Stimulated activated CD4-positive, alpha-beta T cell treated with anti-CD3 and anti-CD28 coated beads, Interleukin-4, amount 100 ng/mL, for 1 hour (primary cell): ENCODE measurements at places on chromosomes 16 and 17.

DNA sequence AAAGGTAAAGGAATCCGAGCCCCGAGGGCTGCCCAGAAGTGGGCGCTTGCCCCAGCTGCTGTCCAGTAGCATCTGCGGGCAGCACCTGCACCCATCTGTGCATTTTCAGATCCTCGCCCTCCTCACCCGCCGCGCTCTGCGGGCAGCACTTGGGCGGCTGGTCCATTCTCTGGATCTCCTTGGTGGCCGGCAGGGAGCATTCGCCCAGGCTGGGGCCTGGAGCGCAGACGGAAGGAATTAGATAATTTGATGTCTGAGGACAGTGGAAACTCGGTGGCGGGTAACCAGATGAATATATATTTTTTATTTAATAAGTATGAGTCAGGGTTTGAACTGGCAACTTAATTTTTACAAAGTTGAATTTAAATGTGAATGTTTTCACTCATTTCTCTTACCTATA, 88.5 kb downstream of the NPIPB11 start:
- DNase-seq = no peak

DNA sequence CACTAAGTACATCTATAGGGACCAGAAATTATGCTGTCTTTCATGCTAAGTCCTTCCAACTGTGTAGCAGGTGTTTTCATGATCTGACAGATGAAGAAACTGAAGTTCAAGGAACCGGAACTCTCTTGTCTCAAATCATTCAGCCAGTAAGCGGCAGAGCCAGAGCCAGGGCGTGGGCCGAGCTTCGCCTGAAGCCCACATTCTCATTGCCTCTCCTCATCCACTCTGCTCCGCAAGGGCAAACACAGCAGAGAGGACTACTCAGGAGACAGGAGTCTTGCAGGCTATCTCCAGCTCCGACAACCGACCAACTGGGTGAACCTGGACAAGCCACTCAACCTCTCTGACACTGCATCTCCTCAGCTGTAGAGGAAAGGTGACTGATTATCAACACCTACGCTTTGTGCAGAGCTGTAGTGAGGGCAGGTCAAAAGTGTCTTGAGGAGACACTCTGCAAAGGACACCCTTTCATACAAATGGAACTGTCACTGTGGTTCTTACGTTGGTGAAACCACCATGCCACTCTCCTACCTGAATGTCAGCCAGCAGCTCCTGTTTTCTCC, 72.9 kb downstream of the CYTH1 start:
- DNase-seq = peak; percentile 22

- DNase-seq = no peak
Observed at GRCh38 chr17:66464921-66465320, 162.5 kb downstream of the PRKCA start.

DNA sequence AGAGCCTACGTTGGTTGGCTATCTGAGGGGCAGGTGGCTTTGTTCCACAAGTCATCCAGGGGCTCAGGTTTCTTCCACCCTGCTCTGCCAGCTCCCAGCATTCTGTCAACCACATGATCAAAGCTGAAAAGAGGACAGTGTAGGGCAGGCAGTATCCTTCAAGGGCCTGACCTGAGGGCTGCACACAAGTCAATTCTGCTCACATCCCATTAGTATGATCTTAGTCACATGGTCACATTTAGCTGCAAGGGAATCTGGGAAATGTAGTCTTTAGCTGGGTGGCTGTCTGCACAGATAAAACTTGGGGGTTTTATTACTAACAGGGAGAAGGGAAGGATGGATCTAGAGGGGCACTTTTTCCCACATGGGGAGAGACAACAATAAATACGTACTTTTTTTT, 97.3 kb downstream of the SALL1 start:
- DNase-seq = no peak

- peak; percentile 11 for DNase-seq
Observed at GRCh38 chr16:15952265-15952711, 2.9 kb downstream of the ABCC1 start.

GRCh38 chr16:30457743-30458560, 12.3 kb upstream of the SEPHS2 start:
- no peak for DNase-seq

- DNase-seq = peak; percentile 80
Observed at GRCh38 chr16:18969050-18969854, 14.5 kb upstream of the TMC7 start.

- no peak for DNase-seq
Observed at GRCh38 chr17:75271955-75272847, 1.2 kb upstream of the MIF4GD start.

DNA sequence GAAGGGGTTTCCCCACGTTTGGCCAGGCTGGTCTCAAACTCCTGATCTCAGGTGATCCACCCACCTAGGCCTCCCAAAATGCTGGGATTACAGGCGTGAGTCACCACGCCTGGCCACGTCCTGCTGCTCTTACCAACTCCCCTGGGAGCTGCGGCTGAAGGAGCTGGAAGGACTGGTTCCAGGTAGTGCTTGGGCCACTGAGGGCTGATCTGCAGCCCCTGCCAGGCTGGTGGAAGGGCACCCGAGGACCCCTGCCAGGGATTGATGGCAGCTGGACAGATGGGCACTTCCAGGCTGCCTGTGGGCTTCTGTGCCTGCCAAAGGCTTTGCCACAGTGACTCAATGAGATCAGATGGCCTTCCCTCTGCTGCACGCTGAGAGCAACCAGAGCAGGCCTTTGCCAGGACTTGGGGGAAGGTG, 2.3 kb downstream of the OXLD1 start:
- DNase-seq = no peak

GRCh38 chr17:45234641-45235415, 13.1 kb downstream of the FMNL1 start:
- peak; percentile 55 for DNase-seq

- no peak for DNase-seq
Observed at GRCh38 chr17:81419319-81419885, 24.1 kb downstream of the BAHCC1 start.
